AG20443 (cell line): ENCODE measurements at places on chromosomes 2 and 18.
A peak's percentile ranks its signal among the peaks of the same experiment; 100 is the strongest.

DNA sequence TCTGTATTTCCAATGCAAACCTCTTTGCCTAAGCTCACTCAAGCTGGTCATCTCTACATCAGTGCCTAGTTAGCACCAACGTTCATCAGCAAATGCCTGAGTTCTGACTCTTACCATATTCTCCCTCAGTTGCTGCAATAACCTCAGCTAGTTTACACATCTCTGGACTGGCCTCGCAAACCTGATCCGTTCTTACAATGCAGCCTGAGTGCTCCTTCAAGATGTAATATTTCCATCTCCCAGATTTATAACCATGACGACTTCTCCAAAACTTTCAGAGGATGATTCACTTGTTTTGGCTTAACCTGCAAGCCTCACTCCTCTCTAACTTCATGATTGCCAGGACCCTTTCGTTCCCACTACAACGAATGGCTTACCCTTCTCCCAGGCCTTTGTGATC lies 69.7 kb downstream of the DIPK1C start:
- DNase-seq: no peak

DNA sequence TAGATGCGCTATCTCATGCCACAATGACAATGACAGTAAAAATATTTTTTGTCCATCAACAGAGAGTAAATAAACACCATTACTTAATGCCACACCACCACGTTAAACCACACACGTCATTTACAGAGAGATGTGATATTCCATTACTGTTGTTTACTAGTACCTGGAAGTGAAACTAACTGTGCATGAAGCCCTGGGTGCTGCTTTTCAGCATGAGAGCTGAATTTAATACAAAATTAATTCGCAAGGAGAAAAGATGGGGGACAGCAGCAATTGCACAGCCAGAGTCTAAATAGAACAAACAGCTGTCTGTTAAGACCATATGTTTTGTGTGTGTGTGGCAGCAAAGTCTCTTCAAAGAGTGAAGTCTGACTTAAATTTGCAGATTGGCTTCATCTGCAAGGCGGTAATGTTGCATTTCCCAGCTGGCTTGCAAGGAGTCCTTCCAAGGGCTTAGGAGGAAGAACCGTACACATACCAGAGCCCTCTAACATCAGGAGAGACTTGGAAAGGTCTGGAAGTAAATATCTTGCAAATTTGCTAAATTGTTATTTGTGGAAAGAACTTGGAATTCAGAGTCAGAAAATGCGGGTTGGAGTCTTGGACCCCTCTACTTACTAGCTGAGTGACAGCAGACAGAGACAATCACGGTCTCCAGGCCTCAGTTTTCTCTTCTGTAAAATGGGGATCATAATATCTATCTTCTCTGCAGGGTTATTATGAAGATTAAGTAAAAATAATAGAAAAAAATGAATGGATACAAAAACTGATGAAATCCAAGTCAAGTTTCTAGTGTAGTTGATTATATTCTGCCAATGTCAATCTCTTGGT lies 127.6 kb downstream of the ALPK2 start:
- DNase-seq: no peak

- DNase-seq: peak; percentile 79
These were observed 3.6 kb upstream of the DLX2 start for GRCh38 chr2:172106108-172106961.

DNA sequence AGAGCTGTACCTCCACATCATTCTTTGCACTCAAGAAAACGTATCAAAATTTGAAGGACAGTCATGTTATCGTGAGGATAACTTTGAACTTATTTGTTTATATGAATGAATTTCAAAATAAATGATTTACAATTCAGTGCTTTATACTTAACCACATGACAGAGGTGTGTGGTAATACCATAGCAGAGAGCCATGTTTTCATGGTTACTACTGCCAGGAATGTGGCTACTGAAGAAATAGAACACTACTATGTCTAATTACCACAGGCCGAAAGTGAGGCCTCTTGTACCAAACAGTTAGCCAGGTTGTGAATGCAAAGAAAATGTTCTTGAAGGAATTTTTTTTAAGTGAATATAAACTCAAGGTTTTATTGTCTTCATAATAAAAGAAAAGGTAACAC lies 49.2 kb downstream of the AAK1 start:
- peak; percentile 49 for DNase-seq

DNA sequence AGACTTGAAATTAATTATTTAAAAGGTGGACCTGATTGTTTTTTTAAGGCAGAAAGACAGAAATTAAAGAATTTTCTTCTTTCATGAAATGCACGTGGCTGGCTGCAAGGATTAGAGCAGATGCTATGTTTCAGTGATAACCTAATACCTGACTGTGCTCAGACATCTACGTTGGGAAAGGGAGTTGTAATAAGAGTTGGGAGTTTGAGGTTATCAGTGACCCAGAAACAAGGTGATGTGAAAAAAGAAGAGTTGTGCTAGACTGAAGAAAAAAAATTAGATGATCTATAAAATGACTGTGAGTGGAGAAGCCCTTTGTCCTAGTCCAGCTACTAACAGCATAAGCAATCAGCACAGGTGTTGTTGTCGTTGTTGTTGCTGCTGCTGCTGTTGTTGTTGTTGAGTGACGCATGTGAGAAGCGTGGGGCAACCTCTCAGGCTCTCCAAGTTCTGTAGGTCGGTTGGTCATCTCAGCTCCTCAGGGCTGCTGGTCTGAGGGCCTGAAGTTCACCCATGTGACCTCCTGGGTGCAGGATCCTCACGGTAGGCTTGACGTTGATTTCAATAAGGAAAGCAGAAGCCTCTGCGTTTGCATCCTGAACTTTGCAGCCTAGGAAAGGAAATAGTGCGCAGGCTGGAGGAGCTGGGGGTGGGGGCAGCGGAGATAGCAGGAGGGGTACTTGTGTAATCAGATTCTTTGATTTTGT lies 7.6 kb downstream of the POU3F3 start:
- DNase-seq: no peak

DNA sequence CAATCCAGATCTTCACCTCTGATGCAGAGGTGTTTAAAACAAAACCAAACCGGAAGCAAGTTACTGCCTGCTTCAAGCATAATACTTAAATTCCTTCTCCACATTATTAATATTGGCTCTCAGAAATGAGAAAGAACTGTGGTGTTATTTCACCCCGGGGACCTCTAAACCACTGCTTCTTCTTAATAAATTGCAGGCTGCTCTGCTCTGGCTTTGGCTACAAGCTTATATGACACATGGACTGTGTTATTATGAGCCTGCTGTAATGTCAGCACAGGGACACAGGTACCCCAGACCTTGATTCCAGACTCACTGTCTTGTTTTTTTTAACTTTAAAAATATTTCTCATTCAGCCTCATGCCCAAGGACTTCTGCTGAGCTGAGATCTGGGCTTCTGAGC lies 45.1 kb downstream of the ST6GAL2 start:
- no peak for DNase-seq

DNA sequence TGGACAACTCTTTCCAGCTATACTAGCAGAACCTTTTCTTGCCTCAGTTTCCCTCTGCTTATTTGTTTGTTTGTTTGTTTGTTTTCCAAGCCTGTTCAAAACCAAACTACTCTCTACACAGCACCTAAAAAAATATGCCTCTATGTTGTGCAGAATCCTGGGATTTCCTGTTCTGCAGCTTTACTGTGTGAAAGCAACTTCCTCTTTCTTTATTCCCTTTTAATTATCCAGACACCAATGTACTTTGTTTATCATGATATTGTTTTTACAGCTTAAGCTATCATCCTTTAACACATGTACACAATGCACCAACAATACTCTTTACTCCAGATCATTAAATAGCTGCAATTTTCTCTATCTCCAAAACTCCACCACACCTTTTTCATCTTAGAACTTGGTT lies 259.5 kb downstream of the EPHA4 start:
- no peak for DNase-seq

DNA sequence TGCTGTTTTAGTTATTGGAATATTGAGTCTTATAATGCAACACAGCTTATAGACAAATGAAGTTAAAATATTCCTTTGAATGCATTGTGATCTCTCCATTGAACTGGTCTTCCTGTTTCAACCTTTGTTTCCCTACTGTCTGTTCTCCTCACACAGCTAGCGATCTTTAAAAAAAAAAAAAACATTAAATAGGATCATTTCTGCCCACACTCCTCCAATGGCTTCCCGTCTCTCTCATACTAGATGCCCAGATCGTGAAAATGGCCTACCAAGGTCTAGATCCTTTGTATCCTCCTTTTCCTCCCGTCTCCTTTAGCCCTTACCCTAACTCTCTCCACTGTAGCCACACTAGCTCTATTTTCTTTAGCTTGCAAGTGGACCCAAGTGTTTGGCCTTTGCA lies 2.4 kb downstream of the FAM171B start:
- DNase-seq: no peak

GRCh38 chr2:96636551-96637171 lies 1.5 kb downstream of the KANSL3 start:
- DNase-seq: no peak

DNA sequence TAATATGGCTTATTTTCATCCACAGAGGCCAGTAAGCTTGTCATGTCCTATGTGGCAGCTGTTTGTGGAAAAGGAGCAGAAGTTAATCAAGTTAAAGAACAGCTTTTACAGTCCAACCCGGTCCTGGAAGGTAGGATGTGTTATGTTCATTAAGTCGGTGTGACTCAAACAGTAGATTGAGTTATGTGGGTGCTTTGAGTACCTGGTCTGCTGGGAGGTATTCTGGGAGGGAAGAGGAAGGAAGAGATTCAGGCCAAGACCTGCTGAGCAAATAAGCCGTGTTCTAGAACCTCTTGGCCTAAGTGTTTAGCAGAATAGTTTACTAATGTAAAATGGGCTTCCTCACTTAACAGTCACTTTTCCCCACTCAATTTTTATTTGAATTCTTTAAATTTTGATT lies 96.2 kb downstream of the MYO1B start:
- no peak for DNase-seq

DNA sequence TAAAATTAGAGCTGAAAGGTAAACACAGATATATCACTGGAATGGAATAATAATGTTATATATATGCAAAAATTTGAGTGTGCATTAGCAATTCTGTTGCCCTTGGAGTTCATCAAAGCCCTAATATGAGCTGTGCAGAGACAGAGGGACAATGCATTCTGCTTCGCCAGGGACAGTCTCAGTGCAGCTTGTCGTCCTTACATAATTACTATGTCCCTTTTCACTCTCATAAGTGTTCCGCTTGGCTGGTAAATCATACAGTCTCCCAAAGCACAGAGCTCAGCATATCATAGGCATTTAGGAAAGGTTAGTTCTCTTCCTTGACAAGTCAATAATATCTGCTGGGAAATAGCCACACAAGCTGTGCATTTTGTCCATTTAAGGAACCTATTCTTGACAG lies 30.7 kb downstream of the MAPK4 start:
- DNase-seq: no peak

GRCh38 chr18:49479381-49480137 lies 7.5 kb downstream of the C18orf32 start:
- DNase-seq: no peak

DNA sequence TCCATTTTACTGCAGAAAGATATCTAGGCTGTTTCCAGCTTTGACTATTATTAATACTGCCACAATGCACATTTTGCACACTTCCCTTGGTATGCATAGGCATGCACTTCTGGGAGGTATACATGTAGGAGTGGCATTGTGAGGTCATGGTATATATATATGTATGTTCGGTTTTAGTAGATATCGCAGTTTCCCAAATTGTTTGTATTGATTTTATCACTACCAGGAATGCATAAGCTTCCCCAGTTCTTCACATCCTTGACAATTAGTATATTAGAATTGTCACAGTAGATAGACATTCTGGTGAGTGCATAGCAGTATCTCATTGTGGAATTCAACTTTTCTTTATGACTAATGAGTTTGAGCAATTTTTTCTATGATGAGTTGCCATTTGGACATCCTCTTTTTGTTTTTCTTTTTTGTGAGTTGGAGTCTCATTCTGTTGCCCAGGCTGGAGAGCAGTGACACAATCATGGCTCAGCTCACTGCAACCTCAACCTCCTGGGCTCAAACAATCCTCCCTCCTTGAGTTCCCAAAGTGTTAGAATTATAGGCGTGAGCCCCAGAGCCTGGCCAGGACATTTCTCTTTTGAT lies 4.2 kb upstream of the GRB14 start:
- DNase-seq: peak; percentile 36

- DNase-seq: no peak
These were observed 512.5 kb upstream of the LRRTM4 start for GRCh38 chr2:78034706-78035105.

GRCh38 chr2:240507778-240508251 lies 50.0 kb downstream of the ANKMY1 start:
- no peak for DNase-seq

GRCh38 chr2:152084076-152084475 lies 14.8 kb downstream of the CACNB4 start:
- no peak for DNase-seq

GRCh38 chr2:108279468-108279867 lies 9.2 kb upstream of the SULT1C2 start:
- DNase-seq: no peak

DNA sequence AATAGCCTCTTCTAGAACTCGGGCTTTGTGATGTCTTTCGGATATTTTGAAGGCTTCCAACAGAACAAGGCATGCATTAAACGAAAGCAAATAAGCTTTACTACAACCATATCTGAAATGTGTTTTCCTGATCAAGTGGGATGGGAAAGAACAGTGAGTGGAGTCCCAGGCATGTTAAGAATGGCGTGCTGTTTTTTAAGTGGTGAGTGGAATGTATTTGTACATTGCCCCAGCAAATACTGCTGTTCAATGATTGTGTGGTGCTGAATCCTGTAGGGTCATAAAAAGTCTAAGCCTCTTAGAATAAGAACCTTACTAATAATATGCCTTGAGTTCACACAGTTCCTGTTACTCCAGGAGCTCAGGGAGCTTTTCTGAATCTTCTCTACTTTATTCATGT lies 52.5 kb downstream of the POMC start:
- peak; percentile 45 for DNase-seq

- no peak for DNase-seq
These were observed 27.5 kb downstream of the M1AP start for GRCh38 chr2:74620671-74621070.

DNA sequence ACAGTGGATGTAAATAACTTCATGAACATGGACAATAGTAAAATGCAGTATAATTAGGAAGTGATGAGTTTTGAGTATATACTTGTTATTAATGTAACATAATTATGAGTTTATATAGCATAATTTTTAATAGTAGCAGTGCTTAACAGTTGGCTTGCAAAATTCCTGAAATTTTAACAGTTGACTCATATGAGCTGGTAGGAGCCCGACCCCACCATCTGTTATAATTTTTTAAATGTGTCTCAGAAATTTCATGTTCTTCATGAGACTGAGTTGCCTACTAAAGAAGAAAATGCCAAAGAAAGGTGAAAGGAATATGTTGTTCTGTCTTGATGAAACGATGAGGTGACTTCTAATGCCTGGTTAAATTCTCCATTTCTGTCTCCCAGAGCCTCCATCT lies 62.6 kb downstream of the ITGB1BP1 start:
- no peak for DNase-seq

DNA sequence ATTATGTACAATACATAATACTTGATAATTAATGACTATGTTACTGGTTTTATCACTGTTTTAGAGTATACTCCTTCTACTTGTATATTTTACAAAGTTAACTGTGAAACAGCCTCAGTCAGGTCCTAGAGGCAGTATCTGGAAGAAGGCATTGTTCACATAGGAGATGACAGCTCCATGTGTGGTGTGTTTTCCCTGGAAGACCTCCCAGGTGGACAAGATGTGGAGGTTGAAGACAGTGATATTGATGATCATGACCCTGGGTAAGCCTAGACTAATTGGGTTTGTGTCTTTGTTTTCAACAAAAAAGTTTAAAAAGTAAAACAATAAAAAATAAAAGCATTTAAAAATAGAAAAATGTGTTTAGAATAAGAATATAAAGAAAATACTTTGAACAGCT lies 96.4 kb downstream of the TRIB2 start:
- DNase-seq: no peak
